Psoas muscle (tissue), 8 donors: ENCODE measurements at places on chromosomes 16 and 17.

- DNase-seq, result no peak
- H3K4me1 ChIP-seq, result no peaks in the 10 kb centered on the region
- H3K4me3 ChIP-seq, result no peak overlapping the region
- H3K36me3 ChIP-seq, result no peaks in the 10 kb centered on the region
- no peaks in the 10 kb centered on the region for H3K27me3 ChIP-seq
- H3K27ac ChIP-seq, result no peak overlapping the region
Observed at GRCh38 chr16:24499193-24499814, 40.1 kb upstream of the RBBP6 start.

GRCh38 chr16:53428681-53429080 lies 5.6 kb upstream of the RBL2 start:
- H3K27ac ChIP-seq, result no peak overlapping the region
- H3K27me3 ChIP-seq, result no peaks in the 10 kb centered on the region
- DNase-seq, result no peak
- H3K4me3 ChIP-seq, result no peak overlapping the region
- no peaks in the 10 kb centered on the region for H3K36me3 ChIP-seq

DNA sequence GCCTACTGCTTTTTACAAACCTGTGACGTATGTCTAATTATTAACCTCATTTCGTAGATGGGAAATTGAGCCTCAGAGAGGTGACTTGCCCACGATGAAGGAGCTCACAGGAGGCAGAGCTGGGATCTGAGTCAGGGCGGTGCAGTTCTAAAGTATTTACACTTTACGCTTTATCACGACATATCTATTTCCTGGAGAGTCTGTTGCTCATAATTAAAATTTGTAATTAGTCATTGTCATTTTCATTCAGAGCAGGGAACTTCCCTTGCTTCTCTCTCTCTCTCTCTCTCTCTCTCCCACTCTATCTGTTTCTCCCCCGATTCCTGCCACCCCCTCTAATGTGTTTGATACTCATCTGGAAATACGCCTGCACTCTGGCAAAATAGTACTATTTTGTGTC lies 5.9 kb downstream of the SLC5A11 start:
- no peak for DNase-seq
- H3K4me1 ChIP-seq, result no peaks in the 10 kb centered on the region
- H3K4me3 ChIP-seq, result no peak overlapping the region
- no peaks in the 10 kb centered on the region for H3K27me3 ChIP-seq
- H3K36me3 ChIP-seq, result no peaks in the 10 kb centered on the region
- no peak overlapping the region for H3K27ac ChIP-seq

GRCh38 chr17:4256952-4257351 lies 6.8 kb downstream of the ANKFY1 start:
- peak overlapping the region; percentile 60 for H3K27ac ChIP-seq
- no peaks in the 10 kb centered on the region for H3K36me3 ChIP-seq
- peaks cover 8% of the 10 kb centered on the region for H3K4me1 ChIP-seq
- no peaks in the 10 kb centered on the region for H3K27me3 ChIP-seq
- H3K4me3 ChIP-seq, result no peak overlapping the region

DNA sequence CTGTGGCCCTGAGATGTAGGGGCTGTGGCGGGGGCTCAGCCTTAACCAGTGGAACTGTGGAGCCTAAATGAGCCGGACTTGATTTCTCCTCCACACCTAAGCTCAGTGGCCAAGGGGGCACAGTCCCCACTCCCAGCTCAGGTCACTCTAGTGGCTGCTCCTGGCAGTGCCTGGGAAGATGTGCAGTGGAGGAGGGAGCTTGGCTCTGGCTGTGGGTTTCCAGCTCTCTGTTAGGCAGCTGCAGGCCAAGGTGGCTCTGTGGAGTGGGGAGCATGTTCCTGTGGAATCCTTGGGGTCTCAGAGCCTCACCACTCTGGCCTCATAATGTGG lies 76.3 kb downstream of the AMFR start:
- H3K27ac ChIP-seq, result no peak overlapping the region
- H3K4me3 ChIP-seq, result no peak overlapping the region
- no peak for DNase-seq
- H3K36me3 ChIP-seq, result no peaks in the 10 kb centered on the region
- H3K4me1 ChIP-seq, result no peaks in the 10 kb centered on the region
- no peaks in the 10 kb centered on the region for H3K27me3 ChIP-seq

GRCh38 chr17:29567304-29567553 lies 392 bp upstream of the ABHD15 start:
- no peaks in the 10 kb centered on the region for H3K27me3 ChIP-seq
- peak overlapping the region; percentile 84 for H3K27ac ChIP-seq
- peak overlapping the region; percentile 81 for H3K4me3 ChIP-seq
- DNase-seq, result no peak
- no peaks in the 10 kb centered on the region for H3K36me3 ChIP-seq

DNA sequence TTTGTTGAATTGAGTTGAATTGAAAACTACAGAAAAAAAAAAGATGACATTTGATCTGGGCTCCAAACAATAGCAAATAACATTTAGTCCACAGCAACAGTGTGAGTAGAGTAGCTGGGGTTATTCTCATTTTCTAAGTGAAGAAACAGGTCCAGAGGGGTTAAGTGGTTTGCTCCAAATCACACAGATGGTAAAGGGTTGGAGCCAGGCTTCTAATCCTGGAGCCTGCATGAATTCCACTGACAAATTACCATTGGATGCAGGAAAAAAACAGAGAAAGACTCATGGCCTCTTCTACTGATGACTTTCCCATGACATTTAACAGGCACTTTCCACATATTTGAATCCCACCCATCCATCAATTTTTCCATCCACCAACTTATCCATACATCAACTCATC lies 182.4 kb downstream of the HS3ST4 start:
- no peak for DNase-seq
- H3K4me3 ChIP-seq, result no peak overlapping the region
- no peaks in the 10 kb centered on the region for H3K27me3 ChIP-seq
- no peaks in the 10 kb centered on the region for H3K4me1 ChIP-seq
- no peaks in the 10 kb centered on the region for H3K36me3 ChIP-seq

DNA sequence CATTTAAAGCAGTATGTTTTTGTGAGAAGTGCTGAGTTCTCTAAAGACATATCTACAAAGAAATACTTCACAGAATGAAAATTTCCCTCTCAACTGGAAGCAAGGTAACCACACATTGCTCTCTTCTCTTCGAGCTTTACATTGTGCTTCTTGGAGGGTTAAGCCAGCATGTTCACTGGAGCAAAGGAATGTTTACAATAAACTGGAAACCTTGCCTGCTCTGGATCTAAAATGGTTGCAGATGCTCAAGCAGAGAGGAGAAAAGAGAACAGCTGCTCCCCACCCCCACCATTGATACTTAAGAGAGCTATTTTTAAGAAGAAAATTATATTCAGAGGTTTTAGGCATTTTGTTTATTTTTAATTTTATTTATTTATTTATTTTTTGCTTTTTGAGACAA lies 213.1 kb downstream of the CEP112 start:
- no peak for DNase-seq
- H3K27me3 ChIP-seq, result no peaks in the 10 kb centered on the region
- no peak overlapping the region for H3K27ac ChIP-seq
- H3K4me1 ChIP-seq, result no peaks in the 10 kb centered on the region
- no peak overlapping the region for H3K4me3 ChIP-seq
- H3K36me3 ChIP-seq, result no peaks in the 10 kb centered on the region

- no peaks in the 10 kb centered on the region for H3K27me3 ChIP-seq
- H3K4me3 ChIP-seq, result no peak overlapping the region
- H3K36me3 ChIP-seq, result no peaks in the 10 kb centered on the region
- DNase-seq, result no peak
- no peaks in the 10 kb centered on the region for H3K4me1 ChIP-seq
Observed at GRCh38 chr17:77914385-77915254, 43.9 kb upstream of the TNRC6C start.

- peak overlapping the region; percentile 74 for H3K27ac ChIP-seq
- no peaks in the 10 kb centered on the region for H3K27me3 ChIP-seq
- peaks cover 46% of the 10 kb centered on the region for H3K4me1 ChIP-seq
- H3K4me3 ChIP-seq, result no peak overlapping the region
Observed at GRCh38 chr17:17830740-17831207, 6.0 kb downstream of the SREBF1 start.

DNA sequence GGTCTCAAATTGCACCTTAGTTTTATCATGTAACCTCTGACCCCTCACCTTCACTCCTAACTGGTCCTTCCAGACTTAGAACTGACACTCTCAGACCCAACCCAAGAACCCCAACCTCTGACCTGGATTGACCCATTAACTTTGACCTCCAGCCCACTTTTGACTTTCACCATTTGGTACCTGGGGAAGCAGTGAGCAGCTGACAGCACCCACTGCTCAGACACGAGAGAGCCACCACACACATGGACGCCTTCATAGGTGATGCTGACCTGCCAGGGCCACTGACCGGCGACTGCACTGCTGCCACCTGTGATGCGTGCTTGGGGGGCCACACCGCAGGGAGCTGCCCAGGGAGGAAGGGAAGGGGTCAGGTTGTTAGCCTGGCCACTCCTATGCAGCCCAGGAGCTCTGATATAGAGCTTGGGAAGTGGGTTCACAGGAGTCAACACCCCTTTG lies 2.5 kb downstream of the PRSS8 start:
- no peak overlapping the region for H3K27ac ChIP-seq
- no peak for DNase-seq
- peaks cover 38% of the 10 kb centered on the region for H3K36me3 ChIP-seq
- H3K4me1 ChIP-seq, result peaks cover 14% of the 10 kb centered on the region
- H3K4me3 ChIP-seq, result no peak overlapping the region
- no peaks in the 10 kb centered on the region for H3K27me3 ChIP-seq

DNA sequence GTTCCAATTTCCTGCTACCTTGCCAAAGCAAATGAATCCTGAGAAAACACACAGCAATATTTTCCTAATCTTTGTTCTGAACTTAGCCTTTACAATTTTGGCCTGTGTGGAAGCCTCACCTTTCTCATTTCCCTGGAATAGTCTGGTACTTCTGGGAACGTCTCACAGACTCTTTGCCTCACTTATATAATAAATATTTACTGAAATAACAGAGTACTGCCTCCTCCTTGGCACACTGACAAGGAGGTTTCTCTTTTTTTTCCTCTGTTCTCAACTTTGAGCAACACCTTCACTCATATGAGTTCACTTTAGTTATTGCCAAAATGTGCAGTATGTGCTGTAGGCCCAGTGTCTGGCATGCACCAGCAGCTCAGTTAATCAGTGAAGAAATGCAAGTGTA lies 37.3 kb downstream of the HSD17B2 start:
- no peaks in the 10 kb centered on the region for H3K4me1 ChIP-seq
- DNase-seq, result no peak
- no peaks in the 10 kb centered on the region for H3K36me3 ChIP-seq
- H3K27me3 ChIP-seq, result no peaks in the 10 kb centered on the region
